RCC 7860 (cell line): ENCODE measurements at places on chromosomes 7 and 10.

GRCh38 chr10:51079331-51079730 is 5.0 kb downstream of the PRKG1 start:
- DNase-seq: no peak

DNA sequence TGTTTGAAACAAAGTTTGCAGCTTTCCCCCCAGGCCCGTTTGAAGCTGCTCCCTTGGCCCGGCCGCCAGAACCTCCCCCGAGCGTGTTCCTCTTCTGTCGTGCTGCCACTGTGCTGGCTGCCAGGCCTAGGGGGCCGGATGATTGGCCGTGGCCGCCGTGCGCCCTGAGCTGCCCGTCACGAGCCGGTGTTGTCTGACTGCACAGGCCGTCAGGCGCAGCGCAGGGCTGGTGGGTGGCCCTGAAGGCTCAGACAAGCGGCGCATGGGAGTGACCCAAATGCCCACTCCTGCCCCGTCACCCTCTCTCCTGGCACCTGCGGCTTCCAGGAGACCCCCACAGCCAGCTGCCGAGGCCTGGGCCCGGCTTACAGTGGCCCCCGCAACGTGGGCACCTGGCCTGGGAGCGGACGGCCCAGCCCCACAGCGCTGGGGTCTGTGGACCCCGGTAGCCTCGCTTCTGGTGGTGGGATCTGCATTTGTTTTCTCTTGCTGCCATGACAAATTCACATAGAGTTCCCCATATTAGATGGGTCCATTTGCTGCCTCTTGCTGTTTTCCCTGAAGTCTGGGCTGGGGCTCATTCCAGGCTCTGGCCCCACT is 13.1 kb downstream of the JAKMIP3 start:
- DNase-seq: no peak

GRCh38 chr7:66279912-66280311 is 74.8 kb downstream of the TPST1 start:
- no peak for DNase-seq

GRCh38 chr7:85510287-85510686 is 323.4 kb upstream of the SEMA3D start:
- no peak for DNase-seq

- no peak for DNase-seq
Measured at GRCh38 chr10:117927332-117927731, 119.4 kb downstream of the RAB11FIP2 start.
